Germinal center (tissue), 1 donor: ENCODE measurements at places on chromosomes 1 and 21.

GRCh38 chr1:6795661-6796060 lies 10.4 kb downstream of the CAMTA1 start:
- no peak for DNase-seq

GRCh38 chr1:64691626-64692025 lies 53.2 kb upstream of the RAVER2 start:
- DNase-seq, result no peak

DNA sequence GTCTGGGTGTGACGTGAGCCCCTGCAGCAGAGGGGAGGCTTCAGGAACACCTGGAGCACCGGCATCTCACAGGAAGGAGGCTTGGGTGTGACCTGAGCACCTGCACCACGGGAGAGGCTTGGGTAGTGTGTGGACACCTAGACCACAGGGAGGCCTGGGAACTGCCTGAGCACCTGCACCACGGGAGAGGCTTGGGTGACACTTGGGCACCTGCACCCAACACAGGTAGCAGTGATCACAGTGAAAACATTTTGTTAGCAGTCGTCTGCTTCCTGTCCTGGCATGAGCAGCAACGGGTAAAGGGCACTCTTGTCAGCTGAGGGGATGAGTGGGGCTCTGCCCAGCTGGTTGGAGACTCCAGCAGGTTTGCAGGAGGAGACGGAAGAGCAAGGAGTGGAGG lies 22.4 kb downstream of the LRRC3 start:
- DNase-seq, result no peak

- DNase-seq, result no peak
Measured at GRCh38 chr1:162007466-162007865, 16.2 kb downstream of the OLFML2B start.
